ENCODE measurements at places on chromosomes 13 and 19.
A peak's percentile ranks its signal among the peaks of the same experiment; 100 is the strongest.

- DNase-seq, result no peak
Observed at GRCh38 chr13:111337206-111337605, 16.8 kb downstream of the TEX29 start.

DNA sequence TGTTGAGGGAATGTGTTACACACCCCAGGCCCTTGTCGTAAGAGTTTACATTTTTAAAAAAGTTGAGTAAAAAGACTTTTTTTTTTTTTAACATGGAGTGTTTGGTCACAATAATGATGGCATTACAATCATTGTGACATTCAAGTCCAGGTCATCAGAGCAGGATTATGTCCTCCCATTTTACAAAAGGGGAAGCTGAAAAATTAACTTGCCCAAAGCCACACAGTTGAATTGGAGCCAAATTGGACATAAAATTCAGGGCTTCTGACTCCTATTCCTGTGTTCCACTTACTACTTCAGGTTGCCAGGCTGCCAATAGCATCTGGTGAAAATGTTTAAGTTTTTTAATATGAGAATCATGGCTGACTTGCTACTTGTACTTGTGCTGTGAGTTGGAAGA, 49.3 kb downstream of the DLEU7 start:
- DNase-seq, result no peak

GRCh38 chr19:48858984-48859710, 9.3 kb downstream of the PLEKHA4 start:
- peak; percentile 84 for DNase-seq

GRCh38 chr13:94228763-94229162, 250.7 kb downstream of the DCT start:
- no peak for DNase-seq

DNA sequence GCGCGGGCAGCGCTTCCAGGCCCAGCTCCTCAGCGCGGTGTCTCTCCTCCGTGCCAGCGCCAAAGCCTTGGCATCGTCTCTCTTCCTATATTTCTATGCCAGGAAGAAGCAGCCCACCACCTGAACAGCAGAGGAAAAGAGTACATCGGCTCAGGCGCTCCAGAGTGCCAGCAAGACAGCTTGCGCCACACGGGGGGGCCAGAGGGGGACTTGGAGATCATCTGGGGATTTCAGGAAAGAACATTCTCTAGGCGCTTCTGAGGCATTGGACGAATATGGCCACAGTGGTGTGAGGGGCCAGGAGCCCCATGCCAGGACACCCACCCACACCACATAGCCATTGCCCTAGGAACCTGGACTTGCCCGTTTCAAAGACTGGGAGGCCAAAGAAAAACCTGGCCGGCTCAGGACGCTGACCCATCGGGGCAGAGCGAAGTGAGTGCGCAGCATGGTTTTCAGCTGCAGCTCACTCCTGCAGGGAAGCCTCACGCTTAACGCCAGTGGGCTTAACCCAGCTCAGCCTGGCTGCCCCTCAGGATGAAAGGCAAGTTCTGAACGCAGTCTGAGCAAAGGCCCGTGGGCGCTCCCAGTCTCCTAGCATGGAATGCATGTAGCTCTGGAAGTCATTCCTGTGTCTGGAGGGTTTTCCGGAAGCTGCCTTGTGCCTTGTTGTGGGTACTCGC, 62.1 kb downstream of the GGACT start:
- no peak for DNase-seq

GRCh38 chr13:84873951-84874350, 925.3 kb downstream of the SLITRK6 start:
- no peak for DNase-seq

DNA sequence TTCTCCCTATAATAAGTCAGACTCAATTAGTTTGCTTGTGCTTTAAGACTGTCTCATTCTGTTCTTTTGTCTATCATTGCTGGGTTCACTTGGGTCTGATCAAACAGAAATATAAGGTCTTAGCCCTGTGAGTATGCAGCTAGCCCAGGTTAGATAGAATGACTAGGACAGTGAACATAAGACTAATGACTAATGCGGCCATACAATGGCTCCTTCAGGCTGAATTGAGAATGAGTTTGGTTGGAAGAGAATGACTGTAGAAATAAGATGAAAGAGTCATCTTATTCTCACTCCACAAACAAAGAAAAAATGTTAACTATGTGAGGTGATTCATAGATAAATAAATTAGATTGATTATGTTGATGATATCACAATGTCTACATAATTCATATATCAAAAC, 50.1 kb upstream of the OBI1 start:
- no peak for DNase-seq

- no peak for DNase-seq
Observed at GRCh38 chr19:4399812-4400134, 574 bp downstream of the SH3GL1 start.

DNA sequence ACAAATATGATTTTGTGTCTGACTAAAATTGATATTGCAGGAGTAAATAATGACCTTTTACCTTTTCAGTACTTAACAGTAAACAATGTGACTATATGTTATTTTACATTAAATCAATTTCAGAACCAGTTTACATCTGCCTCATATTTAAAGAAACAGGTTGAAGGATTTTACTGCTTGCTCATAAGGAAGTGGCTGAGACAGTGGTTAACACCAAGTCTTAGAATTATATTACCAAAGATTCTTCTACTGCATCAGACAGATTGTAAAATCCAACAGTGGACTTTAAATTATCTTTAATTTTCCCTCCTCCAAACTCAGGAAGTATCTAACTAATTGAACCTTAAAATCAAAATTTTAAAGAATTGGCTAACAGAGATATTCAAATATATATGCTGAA, 1929.9 kb downstream of the PCDH9 start:
- no peak for DNase-seq

GRCh38 chr13:48231080-48231479, 1.9 kb upstream of the ITM2B start:
- no peak for DNase-seq

DNA sequence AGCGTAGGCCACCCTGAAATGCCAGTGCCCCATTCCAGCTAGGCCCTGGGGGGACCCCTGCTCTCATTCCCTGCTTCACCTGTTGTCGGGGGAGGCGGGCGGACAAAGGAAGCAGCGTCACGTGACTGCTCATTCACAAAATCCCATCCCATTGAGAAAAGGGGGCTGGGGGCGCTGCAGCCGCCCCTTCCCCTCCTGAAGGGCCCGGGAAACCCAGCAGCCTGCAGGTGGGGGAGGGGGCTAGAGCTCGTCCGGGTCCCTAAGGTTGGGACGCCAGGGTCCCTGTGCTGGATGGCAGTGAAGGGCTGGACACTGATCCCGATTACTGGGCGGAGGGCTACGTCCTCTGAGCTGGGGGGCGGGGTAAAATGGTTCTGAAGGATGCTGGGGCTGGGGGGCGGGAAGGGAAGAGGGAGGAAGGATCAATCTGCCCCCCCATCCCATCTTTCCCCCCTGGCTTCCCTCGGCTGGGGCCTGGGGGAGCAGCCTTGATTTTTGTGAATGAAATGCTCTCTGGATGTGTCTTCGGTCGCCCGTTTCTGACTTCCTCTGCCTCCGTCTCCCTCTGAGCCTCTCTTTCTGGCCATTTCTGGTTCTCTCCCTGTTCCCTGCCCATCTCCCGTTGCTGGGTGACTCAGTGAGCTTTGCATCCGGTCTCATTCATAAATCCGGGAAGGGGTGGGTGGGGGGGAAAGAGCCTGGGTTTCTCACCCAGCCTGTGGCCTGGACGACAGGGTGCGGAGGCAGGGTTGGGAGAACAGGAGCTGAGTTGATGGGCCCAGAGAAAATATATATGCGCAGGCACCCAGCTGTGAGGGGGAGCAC, 816 bp downstream of the SPRED3 start:
- no peak for DNase-seq

GRCh38 chr19:741506-742131, 9.3 kb upstream of the MISP start:
- no peak for DNase-seq

GRCh38 chr13:28412981-28413380, 81.9 kb downstream of the FLT1 start:
- DNase-seq, result no peak

DNA sequence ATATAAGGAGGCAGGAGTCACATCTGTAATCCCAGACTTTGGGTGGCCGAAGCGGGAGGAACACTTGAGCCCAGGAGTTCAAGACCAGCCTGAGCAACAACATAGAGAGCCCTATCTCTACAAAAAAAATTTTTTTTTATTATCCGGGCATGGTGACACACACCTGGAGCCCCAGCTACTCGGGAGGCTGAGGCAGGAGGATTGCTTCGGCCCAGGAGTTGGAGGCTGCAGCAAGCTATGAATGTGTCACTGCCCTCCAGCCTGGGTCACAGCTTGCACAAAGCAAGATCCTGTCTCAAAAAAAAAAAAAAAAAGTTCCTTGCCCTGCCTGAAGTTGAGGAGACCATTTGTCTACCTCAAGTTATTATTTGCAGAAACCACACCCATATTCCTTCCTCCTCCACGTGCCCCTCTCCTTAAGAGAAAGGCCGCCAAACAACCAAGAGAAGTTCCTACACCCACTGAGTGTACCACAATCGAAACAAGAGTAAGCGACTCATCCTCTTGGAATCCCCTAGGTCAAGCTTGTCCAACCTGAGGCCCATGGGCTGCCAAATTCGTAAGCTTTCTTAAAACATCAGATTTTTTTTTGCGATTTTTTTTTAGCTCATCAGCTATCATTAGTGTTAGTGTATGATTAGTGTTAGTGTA, 2.2 kb downstream of the ABCC4 start:
- no peak for DNase-seq

DNA sequence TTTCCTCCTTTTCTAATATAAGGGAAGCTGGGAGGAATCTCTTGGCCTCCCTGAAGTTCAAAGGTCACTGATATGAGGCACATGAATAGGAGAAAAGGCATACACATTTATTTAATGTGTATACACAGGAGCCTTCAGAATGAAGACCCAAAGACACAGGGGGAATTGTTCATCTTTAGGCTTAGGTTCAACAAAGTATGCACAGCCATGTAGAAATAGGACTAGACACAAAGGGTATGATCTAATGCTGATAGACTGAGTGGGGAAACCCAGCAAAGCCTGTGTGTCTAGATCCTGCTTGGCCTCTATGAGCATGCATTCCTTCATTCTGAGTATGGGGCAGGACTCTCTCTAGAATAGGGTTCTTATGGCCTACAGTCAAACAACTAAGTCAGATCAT, 177.1 kb upstream of the RFC3 start:
- no peak for DNase-seq

DNA sequence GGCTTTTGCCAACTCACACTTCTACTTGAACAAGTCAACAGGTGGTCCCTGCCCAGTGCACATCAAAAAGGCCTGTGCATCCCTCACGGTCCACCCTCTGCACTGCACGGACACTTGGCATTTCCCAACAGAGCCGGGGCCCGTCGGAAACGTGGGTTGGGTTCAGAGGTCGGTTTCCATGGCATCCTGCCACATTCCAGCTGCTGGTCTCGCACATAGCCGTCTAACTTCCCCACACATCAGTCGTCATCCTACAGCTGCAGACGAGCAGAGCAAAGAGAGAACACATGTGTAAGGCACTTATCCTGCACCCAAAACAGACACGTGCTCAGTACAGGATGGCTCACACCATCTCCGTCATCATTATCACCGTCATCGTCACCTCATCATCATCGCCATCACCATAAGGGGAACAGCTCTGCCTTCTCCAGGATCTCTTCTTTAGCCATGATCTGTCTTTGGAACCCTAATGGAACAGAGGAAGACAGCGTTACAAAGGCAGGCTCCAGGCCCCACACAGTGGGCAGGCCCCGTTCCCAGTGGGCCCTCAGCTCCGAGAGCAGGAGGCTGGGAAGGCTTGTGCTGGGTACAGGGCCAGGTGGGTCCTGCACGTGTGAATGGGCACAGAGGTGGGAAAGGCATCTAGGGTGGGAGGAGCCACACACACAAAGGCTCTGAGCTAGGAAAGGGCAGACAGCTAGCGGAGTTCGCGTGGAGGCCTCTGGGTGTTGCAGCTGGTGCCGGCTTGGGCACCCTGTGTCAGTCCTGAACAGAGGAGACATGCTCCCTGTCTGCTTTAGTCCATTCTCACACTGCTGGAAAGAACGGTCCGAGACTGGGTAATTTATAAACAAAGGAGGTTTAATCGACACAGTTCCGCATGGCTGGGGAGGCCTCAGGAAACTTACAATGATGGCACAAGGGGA, 170.8 kb upstream of the SOX1 start:
- no peak for DNase-seq

- peak; percentile 16 for DNase-seq
Observed at GRCh38 chr13:71866335-71867130, 471 bp downstream of the DACH1 start.

- no peak for DNase-seq
Observed at GRCh38 chr13:64272681-64273080, 2857.0 kb upstream of the PCDH20 start.

DNA sequence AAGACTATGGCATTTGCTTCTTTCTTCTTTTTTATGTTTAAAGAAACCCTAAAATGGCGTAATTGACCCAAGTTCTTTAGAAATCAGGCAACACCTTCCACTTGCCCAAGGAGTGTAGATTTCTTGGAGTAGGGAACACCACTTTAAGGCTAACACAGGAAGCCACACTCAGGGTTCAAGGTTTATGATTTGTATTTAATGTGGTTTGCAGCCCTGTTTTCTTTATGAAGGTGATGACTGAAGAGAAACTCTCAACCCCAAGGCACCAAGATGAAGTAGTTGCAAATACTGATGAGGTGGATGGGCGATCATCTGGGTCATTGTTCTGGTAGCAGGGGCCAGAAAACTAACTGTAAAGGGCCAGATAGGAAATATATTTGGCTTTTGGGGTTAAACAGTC, 101.1 kb downstream of the DLEU7 start:
- no peak for DNase-seq

DNA sequence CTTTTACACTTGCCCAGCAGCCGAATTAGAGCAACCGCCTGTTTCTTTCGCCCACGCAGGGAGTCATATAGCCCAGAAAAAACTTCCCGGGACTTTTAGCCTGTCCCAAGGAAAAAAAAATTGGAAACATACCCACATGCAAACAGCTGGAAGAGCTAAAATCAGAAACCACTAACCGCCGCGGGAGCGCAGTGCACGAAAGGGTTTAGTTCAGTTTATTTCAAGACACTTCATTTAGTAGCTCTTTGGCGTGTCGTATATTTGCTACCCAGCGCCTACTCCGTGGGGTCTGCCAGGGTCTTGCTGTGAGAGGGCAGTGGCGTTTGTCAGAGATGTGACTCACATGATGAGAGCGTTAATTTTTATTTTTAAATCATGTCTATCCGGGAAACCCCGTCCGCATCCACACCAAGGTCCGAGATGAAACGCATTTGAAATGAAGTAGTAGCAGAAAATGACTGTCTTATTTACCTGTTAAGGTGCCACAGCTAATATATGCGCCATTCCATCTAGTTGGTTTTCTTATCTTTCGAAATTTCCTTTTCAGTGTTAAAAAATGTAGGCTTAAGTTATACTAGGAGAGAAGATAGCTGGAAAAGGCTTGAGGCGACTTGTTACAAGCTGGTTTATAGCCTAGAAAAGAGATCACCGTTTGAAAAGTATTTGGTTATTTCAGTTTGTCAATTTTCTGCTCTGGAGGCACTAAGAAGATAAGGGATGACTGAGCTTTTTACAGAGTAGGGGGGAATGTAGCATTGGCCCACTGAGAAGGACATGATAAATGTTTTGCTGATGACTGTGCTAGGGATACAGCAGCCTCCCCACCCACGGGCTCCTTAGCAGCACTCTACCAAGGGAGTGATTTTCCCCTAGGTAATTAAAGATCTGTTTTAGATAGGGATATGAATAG, 1.7 kb downstream of the KLF5 start:
- no peak for DNase-seq

All from activated CD4-positive, alpha-beta memory T cell treated with anti-CD3 and anti-CD28 coated beads, Interleukin-2, amount 10 ng/mL, durations not matched to agents 7 days and 5 days (primary cell).